ENCODE measurements at places on chromosomes 2 and 18. TPM values are rescaled to one million over a fixed set of nuclear protein-coding genes. Genes with fewer than 3 reads are reported as not detected.
A peak's percentile ranks its signal among the peaks of the same experiment; 100 is the strongest.

DNA sequence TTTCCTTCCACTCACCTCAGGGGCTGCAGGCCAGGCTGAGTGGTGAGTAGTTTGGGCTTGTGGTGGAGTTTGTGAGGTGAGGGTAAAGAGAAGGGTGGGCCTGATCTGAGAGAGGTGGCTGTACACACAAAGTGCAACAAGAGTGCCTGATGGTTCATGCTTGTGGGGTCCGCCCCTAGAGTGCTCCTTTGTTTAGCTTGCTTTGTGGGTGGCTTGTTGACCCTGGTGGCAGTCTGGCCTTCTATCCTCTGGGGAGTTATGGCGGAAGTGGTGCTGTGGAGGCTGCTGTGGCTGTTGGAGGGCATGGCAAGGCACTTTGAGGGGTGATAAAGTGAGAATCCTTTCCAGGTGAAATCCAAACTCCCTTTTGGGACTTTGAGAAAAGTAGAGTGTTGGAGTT is 10.6 kb downstream of the UBE2F start:
- no peak for DNase-seq

- DNase-seq, result no peak
These were observed 1080.8 kb upstream of the PIK3C3 start for GRCh38 chr18:40874233-40874632.

GRCh38 chr18:3261373-3262233 is at the start of gene MYL12B:
MYL12B (plus strand) TSS chr18:3262133; CDS start chr18:3272899, 10,766 bp downstream.
- peak; percentile 86 for DNase-seq

DNA sequence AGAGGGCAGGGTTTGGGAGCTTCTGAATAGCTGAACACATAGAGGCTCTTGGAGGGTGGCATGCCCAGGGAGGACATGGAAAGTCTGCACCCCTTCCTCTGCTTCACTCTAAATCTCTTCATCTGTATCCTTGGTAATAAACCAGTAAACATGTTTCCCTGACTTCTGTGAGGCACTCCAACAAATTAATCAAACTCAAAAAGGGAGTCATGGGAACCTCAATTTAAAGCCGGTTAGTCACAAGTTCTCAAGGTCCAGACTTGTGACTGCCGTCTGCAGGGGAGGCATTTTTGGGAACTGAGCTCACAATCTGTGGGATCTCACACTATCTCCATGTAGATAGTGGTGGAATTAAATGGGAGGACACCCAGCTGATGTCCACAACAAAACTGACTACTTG is 33.1 kb upstream of the STON1 start:
- no peak for DNase-seq

Gene PDCD1
- polyA plus RNA-seq, result not detected

Data from sigmoid colon (tissue), 7 donors.